ENCODE measurements at places on chromosomes 11 and 22.

- no peak for DNase-seq
These were observed 840.4 kb upstream of the TENM4 start for GRCh38 chr11:80281194-80281593.

DNA sequence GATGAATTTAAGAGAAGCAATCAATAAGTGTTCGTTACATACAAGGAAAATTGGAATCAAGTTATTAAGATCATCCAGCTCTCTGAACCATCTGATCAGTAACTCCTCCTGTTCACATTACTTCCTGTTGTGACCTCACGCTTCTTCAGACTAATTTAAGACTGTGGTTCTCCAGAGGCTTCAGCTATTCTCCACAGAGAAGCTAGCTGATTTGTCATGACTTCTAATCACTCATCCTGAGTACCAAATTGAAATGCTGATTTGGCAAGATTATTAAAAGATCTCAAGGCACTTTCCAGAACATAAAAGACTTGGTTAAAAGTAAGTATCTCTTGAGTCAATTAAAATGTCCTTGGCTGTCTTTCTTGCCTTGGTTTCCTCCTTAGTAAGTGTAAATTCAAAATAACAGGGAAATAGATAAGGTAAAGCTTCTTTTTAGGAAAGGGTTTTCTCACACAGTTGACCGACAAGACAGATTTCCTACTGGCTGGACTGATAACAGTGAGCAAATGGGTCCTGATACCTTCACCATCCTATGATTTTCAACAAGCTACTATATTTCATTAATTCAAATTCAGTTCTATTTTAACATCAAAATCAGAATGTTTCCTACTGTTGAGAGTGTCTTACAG lies 38.5 kb downstream of the GAB2 start:
- no peak for DNase-seq

DNA sequence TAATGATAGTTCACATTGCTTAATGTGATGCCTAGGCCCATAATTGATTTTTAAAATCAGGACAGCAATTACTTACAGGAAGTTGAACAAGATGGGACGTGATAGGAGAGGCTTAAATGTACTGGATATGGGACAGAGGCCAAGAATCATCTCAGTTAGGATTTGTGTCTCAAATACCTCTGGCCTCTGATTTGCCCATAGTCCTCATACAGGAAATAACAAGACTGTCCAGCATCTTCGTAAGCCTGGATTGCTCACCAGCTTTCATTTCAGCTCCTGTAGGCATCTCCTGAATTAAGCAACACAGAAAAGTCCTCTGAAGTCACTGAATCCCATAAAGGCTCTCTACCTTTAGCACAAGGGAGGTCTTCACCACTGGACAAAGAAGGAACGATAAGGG lies at the start of gene MRGPRX3:
Gene MRGPRX3 (plus strand): TSS at position 231 of the 400 bp plus-strand sequence. CDS start 4,632 bp downstream, outside the sequence.
- DNase-seq = no peak

DNA sequence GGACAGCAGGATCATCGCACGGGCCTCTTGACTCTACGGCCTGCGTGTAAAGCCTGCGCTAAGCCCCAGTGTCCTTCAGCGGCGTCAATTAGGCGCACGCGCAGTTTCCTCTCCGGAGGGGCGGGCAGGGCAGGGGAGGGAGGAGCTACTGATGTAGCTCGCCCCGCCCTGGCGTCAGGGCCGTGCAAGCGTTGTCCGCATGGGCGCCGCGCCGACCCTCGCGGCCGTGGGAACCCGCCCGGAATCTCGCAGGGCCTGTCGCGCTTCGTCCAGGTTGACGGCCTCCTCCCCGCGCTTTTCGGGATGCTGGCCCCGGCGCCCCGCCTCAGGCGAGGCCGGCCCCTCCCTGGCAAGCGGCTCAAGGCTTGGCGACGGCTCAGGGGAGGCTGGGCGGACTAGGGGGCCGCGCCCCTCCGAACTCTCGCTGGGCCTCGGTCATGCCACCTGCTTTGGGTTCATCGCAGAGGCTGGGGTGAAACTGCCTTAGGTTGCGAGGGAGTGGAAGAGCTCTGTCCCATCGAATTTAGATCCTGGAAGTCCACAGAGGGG lies 61.1 kb downstream of the ST3GAL4 start:
- DNase-seq = peak; percentile 56

DNA sequence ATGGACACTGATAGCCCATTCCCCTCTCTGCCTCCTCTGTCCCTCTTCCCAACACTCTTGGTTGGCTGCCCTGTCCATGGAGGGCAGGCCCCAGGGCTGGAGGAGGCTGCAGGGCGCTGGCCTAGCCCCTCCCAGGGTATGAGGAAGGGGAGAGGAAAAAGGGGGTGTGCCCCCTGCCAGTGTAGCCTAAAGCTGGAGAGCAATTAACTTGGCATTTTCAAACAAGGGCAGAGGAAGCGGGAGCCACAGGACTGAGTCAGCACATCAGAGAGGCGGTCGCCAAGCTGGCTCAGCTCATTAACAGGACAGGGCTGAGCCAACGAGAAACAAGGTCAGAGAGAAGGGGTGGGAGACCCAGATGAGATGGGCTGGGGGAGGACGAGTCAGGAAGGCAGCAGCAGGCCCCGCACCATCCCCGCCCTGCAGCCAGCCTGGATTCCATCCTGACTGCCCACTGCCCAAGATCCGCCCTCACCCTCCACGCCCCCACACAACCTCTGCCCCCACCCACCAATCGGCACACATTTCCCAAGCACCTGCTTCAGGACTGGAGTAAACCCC lies 76.3 kb downstream of the BUD13 start:
- DNase-seq = no peak

- DNase-seq = no peak
These were observed 31.5 kb upstream of the PLET1 start for GRCh38 chr11:112292188-112292587.

GRCh38 chr22:49567899-49568750 lies 259.5 kb downstream of the BRD1 start:
- DNase-seq = no peak

DNA sequence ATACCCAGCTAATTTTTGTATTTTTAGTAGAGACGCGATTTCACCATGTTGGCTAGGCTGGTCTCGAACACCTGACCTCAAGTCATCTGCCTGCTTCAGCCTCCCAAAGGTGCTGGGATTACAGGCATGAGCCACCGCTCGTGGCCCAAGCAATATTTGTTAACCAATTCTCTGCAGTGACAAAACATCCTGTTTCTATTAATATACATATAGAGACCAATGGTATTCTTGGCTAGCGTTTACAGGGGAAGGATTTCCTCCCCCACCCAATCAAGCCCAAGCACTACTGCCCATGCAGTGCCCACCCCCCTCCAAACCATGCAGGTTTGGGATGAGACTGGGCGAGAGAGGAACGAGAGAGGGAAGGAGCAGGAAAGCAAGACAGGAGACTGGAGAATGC lies 53.1 kb downstream of the APOL3 start:
- no peak for DNase-seq

DNA sequence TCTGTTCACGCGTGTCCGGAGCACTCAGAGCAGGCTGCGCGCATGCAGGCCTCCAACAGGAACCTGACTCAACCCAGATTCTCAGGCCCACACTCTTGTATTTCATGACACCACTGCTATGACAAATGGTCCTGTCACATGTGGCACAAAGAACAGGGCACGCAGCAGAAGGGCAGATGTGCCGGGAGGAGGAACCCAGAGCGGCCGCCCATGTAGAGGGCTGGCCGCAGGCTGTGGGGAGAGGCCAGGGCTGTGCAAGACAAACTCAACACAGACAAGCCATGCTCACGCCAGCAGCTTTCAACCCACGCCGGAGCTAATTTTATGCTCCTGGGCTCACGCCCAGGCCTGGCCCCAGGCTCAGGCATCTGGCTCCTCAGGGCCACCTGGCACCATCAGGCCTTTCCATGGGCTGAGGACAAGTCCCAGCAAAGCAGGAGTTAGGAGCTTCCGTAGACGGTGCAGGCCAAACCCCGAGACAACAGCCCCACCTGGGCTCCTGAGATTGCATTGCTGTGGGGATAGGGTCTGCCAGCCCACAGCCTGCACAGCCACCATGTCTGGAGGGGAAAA lies 40.0 kb downstream of the DUSP8 start:
- no peak for DNase-seq

GRCh38 chr11:1293619-1294015 lies 15.8 kb downstream of the TOLLIP start:
- DNase-seq = no peak

GRCh38 chr22:47995264-47995627 lies 1232.8 kb downstream of the TBC1D22A start:
- no peak for DNase-seq

GRCh38 chr11:111097191-111097590 lies 148.3 kb upstream of the POU2AF2 start:
- DNase-seq = no peak

GRCh38 chr11:121550247-121551030 lies 97.7 kb upstream of the SORL1-AS1 start:
- DNase-seq = no peak

DNA sequence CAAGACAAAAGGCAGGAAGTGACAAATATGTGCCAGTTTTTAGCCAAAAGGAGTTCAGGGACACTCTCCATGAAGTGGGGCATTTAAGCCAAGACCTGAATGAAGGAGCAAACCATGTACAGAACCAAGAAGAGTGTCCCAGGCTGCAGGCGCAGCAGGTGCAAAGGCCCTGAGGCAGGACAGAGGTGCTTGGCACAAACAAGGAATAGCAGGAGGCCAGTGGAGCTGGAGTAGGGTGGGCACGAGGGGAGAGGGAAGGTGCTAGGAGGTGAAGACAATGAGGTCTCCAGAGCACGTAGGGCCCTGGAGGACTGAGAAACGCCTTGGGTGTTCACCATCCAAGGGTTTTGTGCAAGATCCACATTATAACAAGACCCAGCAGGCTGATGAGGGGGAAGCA lies 474.1 kb downstream of the MN1 start:
- DNase-seq = no peak

- no peak for DNase-seq
These were observed 315.9 kb downstream of the CADM1 start for GRCh38 chr11:115188188-115188897.

DNA sequence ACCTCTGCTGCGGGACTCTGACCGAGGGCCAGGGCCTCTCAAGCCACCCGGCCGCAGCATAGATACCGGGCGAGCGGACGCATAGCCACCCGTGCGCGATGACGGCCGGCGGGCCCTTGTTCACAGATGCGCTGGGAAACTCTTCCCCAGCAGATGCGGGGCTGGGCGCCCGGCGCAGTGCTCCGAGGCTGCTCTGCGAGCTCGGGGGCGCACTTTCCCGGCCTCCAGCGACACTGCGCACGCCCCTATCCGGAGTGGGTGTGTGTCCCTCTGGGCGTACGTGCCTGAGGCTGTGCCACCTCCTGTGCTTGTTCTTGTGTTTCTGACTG lies 104.7 kb upstream of the E2F8 start:
- DNase-seq = no peak

GRCh38 chr11:1168256-1168655 lies 10.5 kb downstream of the MUC5AC start:
- no peak for DNase-seq

DNA sequence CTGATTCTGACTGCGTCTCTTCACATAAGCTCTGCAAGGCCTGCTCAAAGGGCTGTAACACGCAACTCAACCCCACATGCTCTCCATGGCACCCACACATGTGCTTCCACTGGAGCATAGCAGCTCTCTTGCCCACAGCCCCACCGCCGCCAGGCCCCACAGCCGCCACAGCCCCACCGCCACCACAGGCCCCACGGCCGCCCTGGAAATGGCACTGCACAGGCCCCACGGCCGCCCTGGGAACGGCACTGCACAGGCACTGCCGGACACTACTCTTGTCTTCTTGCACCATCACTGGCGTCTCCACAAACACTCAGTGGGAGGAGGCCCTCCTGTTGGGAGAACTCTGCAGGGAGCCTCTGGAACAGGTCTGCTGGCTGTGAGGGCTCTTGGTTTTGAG lies 8.6 kb downstream of the MOB2 start:
- DNase-seq = no peak

DNA sequence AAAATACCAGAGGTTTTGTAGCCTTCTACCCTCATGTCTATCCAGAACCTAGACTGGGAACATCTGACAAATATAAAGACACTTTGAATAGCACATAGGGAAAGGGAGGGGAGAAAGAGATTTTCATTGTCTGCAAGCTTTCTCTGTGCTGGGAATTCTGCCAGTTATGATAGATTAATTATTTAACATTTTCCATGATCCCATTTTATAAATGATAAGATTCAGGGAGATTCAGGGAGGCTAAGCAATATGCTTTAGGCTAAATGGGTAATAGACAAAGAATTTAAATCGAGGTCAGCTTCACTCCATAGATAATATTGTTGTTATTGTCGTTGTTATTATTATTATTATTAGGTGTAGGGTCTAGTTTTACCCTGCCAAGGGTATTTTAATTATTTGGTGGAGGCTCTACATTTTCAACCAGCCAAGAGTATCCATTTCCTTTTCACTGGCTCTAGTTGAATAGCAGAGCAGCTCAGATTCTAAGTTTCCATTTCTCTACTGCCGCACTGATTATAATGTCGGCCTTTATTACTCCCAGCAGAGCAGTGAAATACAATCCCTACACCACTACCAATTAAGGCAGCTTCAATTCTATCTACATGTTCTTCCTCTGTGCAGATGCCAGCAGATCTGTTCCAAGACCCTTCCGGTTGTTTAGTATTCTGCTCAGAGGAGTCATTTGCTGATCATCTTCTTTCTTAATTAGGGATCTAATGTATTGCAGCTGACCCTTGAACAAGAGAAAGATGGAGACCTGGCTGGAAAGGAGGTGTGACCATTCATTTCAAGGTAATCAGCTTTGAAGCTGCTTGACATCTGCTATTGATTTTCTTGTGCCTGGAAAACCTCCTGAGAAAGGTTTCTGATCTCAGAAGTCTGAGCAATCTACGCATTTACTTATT lies 23.8 kb upstream of the SYN3 start:
- DNase-seq = no peak

- no peak for DNase-seq
These were observed 364.3 kb upstream of the NARS2 start for GRCh38 chr11:78938971-78939370.

GRCh38 chr11:74822170-74822569 lies 73.5 kb downstream of the RNF169 start:
- DNase-seq = no peak
